ENCODE measurements at places on chromosomes 1 and 21.
A peak's percentile ranks its signal among the peaks of the same experiment; 100 is the strongest.

- no peak for DNase-seq
Measured at GRCh38 chr1:41663671-41664400, 179.4 kb upstream of the EDN2 start.

DNA sequence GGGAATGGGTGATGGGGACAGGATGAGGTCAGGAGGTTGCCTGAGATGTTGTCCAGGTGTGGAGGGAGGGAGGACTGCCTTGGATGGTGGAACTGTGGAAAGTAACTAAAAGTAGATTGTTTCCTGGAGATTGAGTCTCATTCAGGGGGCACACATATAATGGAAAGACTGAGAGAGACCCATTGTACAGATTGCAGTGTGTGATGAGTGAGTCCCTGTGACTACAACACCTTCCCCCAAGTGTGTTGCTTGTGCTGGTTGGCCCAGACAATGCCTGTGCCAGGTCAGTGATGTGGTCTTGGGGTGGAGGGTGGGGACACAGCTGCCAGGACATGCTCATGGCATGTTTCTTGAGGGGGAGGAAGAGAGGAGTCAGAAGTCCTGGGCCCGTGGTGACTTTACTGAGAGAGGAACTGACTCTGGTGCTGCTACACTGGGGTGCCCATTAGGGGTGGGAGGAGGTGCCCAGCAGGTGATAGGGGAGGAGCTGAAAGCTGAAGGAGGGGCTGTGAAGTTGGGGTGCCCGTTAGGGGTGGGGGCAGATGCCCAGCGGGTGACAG lies 5.2 kb downstream of the SNAP47 start:
- DNase-seq = no peak

DNA sequence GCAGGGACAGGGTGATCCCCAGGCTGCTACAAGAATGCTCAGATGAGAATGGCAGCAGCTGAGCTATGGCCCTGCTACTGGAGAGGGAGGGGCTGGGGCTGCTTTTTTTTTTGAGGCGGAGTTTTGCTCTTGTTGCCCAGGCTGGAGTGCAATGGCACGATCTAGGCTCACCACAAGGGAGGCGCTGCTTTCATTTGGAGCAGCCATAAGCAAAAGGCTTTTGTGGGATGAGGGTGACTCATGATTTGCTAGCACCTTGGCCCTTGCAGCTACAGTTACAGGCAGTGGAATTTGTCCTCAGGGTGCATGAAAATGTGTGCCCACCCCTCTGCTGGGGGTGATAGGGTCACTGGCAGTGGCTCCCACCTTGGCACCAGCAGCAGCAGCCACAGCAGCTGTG lies 32.4 kb upstream of the CYP4A22 start:
- DNase-seq = no peak

- DNase-seq = no peak
Measured at GRCh38 chr21:31855180-31855579, 17.6 kb upstream of the HUNK start.

DNA sequence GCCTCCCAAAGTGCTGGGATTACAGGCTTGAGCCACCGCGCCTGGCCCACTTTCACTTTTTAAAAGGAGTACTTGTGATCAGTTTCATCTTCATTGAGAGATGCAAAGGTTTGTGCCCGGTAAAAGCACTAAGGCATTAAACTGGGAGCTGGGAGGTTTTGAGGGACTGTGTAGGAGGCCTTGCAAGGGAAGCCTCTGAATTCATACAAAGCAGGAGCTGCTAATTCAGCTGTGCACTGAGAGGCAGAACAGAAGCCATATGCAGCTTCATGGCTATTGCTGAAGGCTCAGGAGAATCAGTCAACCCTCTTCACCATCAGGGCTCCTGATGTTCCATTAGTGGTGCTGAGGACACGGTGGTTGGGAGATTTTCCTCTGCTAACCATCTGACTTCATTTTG lies 77.7 kb downstream of the GPR88 start:
- DNase-seq = no peak

DNA sequence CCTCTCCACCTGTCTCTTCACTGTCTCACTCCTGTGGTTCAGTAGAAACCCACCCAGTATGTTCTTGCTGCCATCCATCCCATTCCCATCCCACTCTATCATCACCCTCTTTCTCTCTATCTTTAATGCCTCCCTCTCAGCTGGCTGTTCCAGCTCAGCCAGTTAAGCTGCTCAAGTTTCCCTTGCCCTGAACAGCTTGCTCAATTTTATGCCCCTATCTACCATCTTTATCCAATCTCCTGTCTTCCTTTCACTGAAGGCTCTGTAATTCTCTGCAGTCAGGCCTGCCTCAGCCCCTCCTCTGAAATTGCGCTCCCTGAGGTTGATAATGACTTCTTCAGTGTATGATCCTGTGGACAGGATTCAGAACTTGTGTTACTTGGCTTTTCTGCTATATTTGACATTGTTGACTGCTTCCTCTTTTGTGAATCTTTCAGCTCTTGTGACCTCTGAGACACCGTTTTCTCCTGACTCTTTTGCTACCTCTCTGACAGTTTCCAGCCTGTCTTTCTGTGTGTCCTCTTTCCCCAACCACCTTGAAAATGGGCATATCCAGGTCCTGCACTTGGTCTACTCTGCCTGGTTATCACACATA lies 13.9 kb upstream of the BCAR3 start:
- DNase-seq = no peak

- no peak for DNase-seq
Measured at GRCh38 chr1:152502496-152503180, 8.0 kb upstream of the LCE5A start.

GRCh38 chr1:180606155-180606554 lies 25.7 kb upstream of the XPR1 start:
- no peak for DNase-seq

GRCh38 chr21:34702341-34703170 lies 33.8 kb downstream of the CLIC6 start:
- no peak for DNase-seq

DNA sequence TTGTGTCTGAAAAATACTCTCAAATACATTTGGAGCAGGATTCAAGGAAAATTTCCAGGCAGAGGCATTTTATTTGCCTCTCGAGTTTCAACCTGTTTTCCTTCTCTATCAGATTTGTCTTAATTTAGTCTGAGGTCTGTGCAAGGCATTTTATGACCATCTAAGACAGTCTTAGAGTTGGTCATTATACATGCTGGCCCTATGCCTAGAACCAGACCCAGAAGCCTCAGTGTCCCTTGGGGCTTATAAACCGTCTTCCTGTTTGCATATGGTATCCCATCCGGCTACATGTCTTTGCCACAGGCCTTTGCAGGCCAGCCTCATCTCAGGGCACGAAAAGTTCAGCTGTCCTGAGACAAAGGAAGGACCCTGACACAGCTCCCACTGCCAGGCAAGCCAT lies 346.1 kb downstream of the SIPA1L2 start:
- DNase-seq = no peak

DNA sequence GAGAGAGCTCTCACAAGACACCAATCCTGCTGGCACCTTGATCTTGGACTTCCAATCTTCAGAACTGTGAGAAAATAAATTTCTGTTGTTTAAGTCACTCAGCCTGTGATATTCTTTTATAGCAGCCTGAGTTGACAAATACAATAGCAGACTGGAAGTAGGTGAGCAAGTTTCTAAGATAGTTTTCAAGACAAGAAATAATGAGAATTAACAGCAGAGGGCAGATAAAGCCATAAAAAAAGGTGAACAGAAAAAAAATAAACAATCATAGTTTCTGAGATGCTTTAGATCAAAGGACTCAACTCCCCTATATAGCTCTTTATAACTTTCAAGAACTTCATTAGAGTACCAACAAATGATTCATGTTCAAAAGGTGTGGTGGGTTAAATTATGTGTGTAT lies 119.8 kb downstream of the PLPPR5 start:
- DNase-seq = no peak

- DNase-seq = peak; percentile 2
Measured at GRCh38 chr1:60621368-60621851, 461.0 kb upstream of the NFIA start.
